ENCODE measurements at places on chromosomes 6 and 20. TPM values are rescaled to one million over a fixed set of nuclear protein-coding genes. Genes with fewer than 3 reads are reported as not detected.

DNA sequence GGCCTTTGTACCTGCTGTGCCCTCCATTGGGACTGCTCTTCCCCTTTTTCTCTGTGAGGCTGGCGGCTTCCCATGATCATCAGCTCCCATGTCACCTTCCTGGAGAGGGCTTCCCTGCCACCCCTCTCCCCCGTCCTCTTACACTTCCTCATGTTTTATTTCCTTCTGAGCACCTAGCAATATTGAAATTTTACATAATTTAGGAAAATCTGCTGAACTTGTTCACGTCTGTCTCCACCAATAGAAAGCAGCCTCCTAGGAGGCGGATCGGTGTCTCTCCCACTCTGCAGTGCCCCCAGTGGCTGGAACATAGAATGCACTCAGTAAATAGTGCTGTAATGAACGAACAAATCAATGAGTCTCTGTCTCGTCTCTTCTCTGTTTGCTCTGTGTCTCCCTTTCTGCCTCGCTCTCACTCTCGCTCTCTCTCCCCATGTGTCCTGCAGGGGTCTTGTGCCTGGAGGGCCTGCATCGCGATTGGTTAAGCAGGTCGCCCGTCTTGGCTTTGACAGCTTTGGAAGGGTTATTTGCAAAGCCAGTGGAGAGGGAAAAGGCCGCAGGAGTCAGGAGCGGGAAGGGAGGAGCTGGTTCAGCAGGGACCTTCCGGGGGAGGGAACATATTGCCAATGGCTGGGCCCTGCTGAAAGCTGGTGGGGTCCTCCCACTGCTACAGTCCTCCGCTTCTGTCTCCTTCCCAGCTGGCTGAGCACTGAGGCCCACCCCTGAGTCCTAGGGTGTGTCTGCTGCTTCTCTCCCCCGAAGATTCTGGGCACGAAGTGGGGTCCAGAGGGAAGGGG, 12.1 kb upstream of the OCSTAMP start:
- DNase-seq, result peak; percentile 71

DNA sequence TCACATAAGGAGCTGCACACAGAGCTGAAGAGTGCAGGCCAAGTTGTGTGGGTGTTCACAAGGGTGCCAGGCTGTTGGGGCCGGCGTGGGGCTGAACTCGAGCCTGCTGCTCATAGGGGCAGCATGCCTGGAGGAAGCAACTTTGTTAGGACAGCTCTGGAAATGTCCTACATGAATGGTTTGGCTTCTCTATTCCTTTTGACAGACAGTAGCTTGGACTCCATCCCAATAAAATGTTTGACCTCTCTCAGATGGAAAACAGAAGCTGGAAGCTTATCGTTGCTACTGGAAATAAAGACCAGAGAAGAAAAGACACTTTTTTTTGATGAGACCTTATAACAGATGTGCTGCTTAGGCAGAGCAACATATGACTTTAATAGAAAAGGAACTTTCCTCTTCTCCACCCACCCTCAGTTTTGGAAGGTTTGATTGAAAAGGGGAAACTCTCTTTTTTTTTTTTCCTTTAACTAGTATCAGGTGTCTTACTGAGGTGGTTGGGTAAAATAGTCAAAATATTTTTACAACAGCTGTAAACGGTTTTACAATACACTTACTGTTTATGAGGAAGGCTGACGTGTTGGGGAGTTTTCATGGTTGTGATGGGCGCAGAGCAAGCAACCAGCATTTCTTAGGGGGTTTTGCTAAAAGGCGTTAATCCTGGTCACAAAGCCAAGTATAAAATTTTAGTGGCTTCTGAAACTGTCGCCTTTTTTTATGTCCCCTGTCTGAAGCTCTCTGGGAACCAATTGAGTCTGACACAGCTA, 80.7 kb upstream of the EEF1E1 start:
- no peak for DNase-seq

TFAP2D gene
- polyA plus RNA-seq, result not detected

GRCh38 chr6:6461138-6461537, 127.4 kb upstream of the LY86 start:
- DNase-seq, result no peak

- DNase-seq, result no peak
Observed at GRCh38 chr6:83974409-83975050, 59.0 kb upstream of the MRAP2 start.

ZNF165 gene
- polyA plus RNA-seq, result 3.9 TPM

DNA sequence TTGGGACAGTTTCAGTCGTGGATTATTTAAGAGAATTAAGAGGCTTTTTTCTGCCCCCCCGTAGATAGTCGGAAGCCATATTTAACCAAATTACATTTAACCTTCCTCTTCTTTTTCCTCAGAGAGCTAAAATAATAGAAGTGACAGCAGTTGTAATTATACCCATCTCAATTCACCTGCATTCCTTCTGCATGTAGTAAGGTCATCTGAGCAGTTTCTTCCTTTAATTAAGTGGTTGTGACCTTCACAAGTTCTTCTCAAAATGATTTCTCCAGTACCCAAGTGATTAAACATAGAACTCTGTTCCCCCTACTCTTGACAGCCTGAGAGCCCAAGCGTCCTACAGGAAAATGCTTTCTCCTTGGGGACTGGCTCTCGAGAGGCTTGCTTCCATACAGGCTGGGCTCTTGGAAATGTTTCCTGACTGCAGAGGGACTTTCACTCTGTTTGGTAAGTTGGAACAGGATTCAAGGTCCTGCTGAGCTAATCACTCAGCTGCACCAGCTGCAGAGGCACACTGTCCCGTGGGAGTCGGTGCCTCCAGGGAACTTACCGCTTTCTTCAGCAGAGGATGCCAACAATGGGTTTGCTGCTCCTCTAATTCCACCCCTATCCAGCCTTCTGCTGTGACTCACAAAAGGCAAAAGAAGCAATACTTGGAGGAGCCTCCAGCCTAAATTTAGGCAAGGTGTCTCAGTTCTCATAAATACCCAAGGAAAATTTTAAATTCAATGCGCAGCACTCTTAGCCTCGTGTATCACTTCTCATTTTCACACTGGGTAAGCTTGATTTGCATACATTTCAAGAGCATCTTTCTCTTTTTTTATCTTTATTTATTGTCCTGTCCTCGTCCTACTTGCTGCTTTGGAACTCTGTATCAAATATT, 414.9 kb downstream of the KIF16B start:
- DNase-seq, result no peak
